ENCODE measurements at places on chromosomes 3 and 15.

DNA sequence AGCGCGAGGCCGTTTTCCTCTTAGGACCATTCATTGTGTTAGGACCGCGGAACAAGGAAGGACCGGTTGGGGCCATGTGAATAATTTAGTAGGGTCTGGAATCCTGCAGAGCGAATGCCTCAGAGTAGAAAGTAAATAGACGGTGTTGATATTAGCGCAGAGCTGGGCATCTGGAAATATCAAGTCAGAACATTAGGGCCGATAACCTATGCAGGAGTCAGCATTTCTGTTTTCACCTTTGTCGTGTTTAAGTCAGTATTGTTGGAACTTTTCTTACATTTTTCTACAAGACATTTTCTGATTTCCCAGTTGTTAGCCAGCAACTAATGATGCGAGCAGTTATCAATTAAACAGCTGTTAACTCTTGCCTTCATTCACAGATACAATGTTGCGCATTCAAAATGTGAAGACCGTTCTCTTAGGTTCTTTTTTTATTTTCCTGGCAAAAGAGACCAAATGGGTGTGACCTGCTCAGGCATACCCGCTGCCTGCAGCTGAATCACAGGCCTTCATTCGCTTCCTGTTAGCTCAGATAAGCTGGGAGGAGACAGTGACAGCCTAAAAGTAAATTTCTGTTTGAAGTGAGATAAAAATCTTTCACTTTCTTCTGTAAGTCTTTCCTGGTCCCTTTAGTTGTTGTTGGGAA, 966 bp upstream of the PKM start:
- peak; percentile 71 for DNase-seq

DNA sequence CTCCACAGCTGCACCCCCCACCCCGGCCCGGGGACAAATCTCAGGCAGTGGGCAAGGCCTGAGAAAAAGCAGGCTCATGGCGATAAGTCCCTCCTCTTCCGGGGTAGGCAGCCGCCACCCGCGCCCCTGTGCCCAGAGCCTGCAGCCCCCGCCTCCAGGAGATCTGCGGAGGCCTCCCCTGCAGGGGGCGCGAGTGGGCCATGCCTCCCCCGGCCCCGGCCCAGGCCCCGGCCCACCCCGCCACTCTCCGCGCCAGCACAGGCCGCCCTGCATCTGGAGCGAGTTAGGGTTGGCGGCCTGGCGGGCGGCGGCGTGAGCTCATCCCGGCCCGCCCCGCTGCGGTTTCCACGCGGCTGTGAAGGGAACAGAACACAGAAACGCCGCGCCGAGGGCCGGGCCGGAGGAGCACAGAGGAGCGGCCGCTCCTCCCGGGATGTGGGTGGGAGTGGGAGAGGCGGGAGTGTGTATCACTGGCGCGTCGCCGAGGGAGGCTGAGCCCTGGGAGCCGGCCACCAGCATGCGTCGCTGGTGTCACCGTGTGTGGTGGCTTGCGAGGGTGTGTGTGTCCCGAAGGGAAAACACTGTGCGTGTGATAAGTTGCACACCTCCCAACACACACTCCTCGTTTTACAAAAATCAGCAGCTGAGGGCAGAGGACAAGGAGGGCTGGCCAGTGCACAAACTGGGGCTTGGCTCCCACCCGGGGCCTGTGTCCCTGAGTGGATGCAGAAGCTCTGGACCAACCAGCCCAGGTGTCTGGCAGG, 17.2 kb downstream of the MYL3 start:
- peak; percentile 69 for DNase-seq

GRCh38 chr3:12070098-12070497, 65.9 kb downstream of the SYN2 start:
- no peak for DNase-seq

- DNase-seq = no peak
Measured at GRCh38 chr3:107370907-107371306, 6.3 kb upstream of the CCDC54 start.

DNA sequence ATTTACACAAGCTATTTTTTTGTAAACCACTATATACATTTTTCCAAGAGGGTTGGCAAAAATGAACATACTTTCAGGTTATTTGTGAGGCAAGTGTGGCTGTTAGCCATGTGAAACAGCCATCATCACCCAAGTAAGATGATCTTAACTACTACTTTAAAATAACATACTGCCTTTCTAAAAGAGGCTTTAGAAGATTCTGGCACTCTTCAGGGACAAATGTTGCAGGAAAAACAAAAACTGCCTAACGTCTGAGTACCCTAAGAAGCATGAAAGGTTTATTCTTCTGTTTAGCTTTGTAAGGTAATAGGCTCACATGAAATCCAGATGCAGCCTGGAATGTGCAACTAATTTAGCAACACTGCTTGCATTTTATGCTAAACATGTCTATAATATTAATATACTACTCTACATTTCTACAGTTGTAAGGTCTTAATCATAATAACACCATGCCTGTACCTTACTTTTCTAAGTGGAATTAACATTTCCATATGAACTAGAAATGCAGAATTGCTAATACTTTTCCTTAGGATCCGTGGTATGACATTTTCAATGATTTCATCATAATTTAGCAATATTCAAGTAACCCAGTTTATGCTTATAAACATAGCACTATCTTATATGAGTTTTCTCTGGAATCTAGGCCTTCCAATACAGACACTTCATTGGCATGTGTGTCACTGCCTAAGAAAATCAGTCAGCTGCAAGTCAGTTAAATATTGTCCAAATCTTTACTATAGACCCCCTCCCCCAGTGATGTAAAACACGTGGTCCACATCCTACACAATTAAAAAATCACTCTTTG, 4.5 kb upstream of the LSAMP start:
- DNase-seq = no peak

GRCh38 chr15:73928971-73929627, 2.8 kb downstream of the LOXL1 start:
- no peak for DNase-seq

GRCh38 chr3:135229018-135229495, 434.0 kb downstream of the EPHB1 start:
- DNase-seq = no peak

DNA sequence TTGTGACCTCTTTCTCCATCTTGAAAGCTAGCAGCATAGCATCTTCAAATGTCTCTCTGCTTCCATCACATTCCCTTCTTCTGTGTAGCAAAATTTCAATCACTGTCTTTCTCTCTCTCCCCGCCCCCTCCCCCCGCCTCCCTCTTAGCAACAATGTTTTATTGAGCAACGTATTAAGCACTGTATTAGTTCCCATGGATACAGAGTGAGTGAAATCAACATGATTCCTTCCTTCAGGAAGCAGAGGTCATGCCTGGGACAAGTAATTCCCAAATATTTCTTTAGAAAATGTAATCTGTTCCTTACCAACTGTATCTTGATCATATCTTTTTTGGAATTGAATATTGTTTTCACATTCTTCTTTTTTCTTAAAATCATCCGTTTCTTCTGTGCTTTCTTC, 373.7 kb upstream of the NECTIN3 start:
- no peak for DNase-seq

DNA sequence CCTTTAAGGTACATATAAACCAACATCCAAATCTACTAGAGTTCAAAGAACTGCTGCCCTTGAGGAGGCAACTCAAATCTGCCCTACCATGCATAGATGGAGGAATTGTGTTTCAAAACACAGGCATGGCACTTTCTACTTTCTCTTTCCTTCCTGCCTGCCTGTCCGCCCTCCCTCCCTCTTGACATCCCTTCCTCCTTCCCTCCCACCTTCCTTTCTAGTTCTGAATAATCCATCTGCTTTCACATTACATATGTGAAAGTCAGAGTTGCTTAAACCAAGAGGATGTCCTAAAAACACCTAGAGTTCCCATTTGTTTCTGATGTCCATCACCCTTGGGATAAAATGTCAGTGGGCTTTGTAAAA, 537.6 kb downstream of the FOXP1 start:
- peak; percentile 33 for DNase-seq

GRCh38 chr3:94967196-94967595, 904.3 kb downstream of the NSUN3 start:
- DNase-seq = no peak

DNA sequence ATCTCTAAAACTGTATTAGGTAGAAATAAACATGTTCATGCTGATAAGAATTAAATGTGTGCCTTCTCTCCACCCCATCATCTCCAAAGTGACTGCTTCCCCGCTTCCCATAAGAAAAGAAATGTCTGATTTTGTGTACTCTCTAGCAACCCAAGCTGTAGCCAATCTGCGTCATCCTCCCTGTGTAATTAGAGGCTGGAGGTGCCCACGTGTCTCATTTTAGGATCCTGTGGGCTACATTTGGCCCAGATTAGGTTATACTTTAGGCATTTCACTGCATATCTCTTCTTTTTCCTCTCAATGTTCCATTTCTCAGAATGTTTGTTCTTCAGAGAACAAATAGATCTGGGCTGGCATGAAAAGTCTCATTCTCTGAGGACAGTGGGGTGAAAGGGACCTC, 19.3 kb upstream of the ZNF148 start:
- no peak for DNase-seq

DNA sequence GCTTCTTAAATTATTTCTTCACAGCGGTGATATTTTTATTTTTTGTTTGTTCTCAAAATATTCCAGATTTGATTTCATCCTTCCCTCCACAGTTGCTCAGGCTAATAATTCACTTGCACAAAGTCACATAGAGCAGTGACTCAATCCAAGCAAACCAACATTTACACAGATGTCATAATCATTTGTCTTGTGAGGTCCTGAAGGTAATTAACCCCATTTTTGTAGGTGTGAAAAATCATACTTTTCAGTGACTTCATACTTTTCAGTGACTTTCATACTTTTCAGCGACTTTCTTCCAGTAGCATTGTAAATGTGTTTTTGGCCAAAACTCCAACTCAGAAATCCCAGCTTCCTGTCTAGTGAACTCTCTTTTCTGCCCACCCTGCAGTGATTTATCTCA, 32.1 kb downstream of the CD200 start:
- DNase-seq = no peak

- DNase-seq = peak; percentile 47
Measured at GRCh38 chr3:72821161-72821781, 27.0 kb downstream of the SHQ1 start.

DNA sequence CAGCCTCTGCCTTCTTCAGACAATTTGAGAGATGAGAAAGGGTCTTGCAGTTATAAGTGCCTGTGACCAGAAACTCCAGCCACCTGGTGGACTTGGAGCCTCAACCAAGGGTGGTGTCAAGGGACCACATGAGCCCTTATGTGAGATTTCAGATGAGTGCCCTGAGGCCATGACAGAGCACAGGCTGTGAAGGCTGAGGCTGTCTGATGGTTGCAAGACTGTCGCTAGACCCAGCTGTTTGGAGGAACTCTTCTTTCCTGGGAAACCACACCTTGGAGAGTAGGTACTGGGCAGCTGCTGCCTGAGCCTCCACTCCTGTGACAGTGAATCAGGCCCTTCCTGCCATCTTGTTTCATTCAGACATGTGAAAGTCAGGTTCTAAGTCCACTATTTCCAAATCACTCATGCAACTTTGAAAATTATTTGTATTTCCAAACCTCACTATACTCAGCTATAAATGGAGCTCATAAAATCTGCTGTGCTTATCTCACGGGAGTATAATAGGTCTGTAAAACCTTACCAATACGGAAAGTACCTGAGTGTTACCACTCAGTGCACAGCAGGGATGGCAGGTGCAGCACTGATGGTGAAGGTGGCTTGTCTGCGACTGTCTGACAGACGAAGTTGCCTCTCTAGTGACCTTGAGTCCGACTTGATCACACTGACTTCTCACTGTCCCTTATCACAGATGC, 99.4 kb downstream of the RPL39L start:
- no peak for DNase-seq

GRCh38 chr15:78387246-78388037, 47.3 kb downstream of the CRABP1 start:
- DNase-seq = no peak

- no peak for DNase-seq
Measured at GRCh38 chr15:44009038-44009437, 182.2 kb downstream of the WDR76 start.

DNA sequence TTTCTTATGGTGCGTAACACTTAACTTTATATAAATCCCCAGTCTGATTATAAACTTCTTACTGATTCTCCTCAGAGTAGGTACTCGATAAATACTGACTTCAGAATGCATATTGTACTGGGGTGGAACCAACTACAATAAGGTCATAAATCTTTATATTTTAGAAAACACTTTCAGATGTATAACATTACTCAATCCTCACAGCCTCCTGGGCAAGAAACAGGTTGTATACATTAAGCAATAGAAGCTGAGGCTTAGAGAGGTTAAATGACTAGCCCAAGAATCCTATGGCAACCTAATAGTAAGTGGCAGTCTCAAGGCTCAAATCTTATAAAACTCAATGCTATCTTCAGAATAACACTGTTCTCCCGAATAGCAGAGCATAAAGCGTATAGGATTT, 9.1 kb downstream of the VPS13C start:
- no peak for DNase-seq

- DNase-seq = no peak
Measured at GRCh38 chr15:84863565-84864443, 20.7 kb upstream of the SLC28A1 start.
